ENCODE measurements at places on chromosomes 16 and 17.

GRCh38 chr17:16214190-16215001 lies 938 bp downstream of the NCOR1 start:
- no peak for DNase-seq

DNA sequence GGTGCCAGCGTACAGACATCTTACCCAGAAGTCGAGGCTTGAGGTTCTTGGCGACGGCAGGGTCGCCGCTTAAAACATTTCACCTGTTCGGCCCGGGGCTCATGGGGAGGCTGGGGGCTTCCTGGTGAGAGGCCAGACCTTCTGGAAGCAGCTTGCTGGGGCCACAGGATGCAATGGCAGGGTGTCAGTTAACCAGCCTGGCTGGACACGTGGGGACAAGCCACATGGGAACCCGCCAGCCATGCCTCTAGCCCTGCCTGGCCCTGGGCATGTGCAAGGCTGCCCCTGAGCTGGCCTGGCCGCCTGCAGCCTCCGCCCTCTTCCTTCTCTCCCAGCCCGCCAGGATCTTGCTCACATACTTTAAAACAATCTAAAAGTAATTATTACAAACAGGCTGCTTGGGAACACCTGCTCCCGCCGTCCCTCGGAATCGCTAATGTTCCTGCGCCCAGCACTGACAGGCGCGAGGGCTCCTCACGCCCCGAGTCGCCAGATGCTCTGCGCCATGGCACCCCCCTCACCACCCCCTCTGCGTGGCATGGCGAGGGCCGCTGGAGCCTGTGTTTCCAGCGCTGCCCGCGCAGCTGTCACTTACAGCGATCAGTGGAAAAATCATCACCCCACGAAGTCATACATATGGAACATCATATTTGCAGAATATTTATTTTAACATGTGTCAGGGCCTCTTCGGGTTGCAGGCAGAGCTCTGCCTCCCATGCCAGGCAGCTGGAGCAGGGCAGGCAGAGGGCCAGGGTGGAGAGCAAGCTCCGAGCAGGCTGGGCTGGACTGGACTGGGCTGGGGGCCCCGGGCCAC lies 188.7 kb upstream of the GSE1 start:
- no peak for DNase-seq

DNA sequence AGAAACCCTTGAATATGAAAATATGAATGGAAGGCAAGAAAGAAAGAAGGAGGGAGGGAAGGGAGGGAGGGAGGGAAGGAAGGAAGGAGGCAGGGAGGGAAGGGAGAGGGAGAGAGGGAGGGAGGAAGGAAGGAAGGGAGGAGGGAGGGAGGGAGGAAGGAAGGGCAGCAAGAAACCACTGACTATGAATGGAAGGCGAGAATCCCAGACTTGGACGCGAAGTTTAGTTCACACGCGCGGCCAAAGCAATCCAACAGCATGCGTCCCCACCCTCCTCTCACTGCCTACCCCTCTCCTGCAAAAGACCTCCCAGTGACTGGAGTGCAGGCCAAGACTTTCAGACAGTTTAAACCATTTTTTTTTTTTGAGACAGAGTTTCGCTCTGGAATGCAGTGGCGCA lies 7.9 kb upstream of the SMARCD2 start:
- DNase-seq = no peak

DNA sequence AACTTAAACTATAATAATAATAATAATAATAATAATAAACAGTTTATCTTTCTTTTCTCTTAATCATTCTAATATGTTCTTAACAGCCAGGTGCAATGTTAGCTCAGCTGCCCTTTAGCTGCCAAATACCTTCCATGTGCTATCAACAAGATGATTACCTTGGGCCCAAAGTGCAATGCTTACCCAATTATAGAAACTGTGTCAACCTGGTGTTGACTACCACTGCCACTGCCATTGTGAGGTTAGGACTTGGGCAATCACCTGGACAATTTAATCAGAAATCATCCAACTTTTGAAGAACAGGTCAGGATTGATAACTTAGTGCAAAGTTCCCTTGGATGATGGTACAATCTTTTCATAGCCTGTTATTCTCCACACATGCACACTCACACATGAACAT lies 371.8 kb upstream of the SALL1 start:
- DNase-seq = no peak

- peak; percentile 61 for DNase-seq
These were observed 263.8 kb downstream of the HS3ST3A1 start for GRCh38 chr17:13337864-13338371.

Measured in SK-MEL-5 (cell line).